ENCODE measurements at places on chromosomes 3 and 15. TPM values are rescaled to one million over a fixed set of nuclear protein-coding genes. Genes with fewer than 3 reads are reported as not detected.

The RTP1 gene
- not detected for total RNA-seq

The CLRN1 gene
- not detected for total RNA-seq

The TMC3 gene
- not detected for total RNA-seq

The GOLGA8T gene
- total RNA-seq = 0.72 TPM

The RHO gene
- not detected for total RNA-seq

The GPR62 gene
- not detected for total RNA-seq

The SPSB4 gene
- total RNA-seq = not detected

The NOX5 gene
- total RNA-seq = 0.08 TPM

The DISP2 gene
- 0.03 TPM for total RNA-seq

The C3orf52 gene
- total RNA-seq = 2.3 TPM

The C3orf49 gene
- not detected for total RNA-seq

DNA sequence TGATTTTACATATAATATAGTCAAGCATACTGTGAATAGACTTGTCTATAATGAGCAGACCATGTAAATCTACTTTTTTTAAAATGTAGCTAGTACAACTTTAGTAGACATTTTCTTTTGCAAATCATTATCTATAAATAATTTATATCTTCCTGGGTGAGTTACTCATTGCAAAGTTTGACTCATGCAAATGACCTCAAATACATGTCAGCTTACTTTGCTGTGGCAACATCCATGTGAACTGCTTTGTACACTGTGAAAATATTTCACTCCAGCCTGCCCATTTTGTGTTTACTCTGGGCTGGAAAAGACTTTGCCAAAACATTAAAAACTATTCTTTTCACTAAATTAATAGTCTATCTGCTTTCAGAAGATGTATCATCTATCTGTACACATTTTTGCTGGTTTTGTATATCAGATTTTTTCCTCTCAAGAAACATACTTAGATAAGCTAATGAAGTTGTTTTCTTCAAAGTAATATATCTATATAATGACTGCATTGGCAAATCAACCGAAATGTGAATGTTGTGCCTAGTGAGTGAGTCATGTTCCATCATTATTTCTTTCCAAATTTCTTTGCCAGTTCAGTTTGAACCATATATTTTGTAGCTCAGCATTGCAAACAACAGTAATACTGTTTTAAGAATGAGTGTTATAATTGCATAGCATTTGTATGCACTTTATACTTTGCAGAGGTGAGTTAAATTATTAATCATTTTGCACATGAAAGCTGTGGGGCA lies 26.5 kb downstream of the IGSF10 start:
- no peak overlapping the region for H3K27ac ChIP-seq
- H3K27me3 ChIP-seq = no peaks in the 10 kb centered on the region
- no peaks in the 10 kb centered on the region for H3K4me1 ChIP-seq
- H3K36me3 ChIP-seq = no peaks in the 10 kb centered on the region
- H3K4me3 ChIP-seq = no peak overlapping the region

DNA sequence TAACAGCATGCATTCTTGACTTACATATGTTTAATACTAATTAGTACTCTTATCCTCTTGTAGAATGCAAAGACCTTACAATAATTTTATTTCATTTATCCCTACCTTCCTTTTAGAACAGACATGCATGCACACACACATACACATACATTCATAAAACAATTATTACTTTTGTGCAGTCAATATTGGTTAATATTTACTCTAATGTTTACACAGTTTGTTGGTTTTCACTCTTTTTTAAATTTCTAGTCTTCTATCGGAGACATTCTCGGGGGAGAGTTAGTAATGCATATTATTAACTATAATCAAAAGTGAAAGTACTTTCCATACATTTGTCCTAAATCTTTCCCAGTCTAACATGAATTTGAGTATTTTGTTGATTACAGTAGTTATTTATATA lies 317.7 kb upstream of the DPH6 start:
- H3K27ac ChIP-seq = no peak overlapping the region
- H3K4me3 ChIP-seq = no peak overlapping the region
- no peaks in the 10 kb centered on the region for H3K27me3 ChIP-seq
- DNase-seq = no peak
- H3K4me1 ChIP-seq = no peaks in the 10 kb centered on the region

- no peaks in the 10 kb centered on the region for H3K36me3 ChIP-seq
- H3K27me3 ChIP-seq = no peaks in the 10 kb centered on the region
- DNase-seq = no peak
- H3K27ac ChIP-seq = no peak overlapping the region
- no peak overlapping the region for H3K4me3 ChIP-seq
- peaks cover 88% of the 10 kb centered on the region for H3K4me1 ChIP-seq
Measured at GRCh38 chr3:112467539-112467938, 31.7 kb downstream of the BTLA start.

- no peak overlapping the region for H3K4me3 ChIP-seq
- H3K27ac ChIP-seq = no peak overlapping the region
- H3K36me3 ChIP-seq = no peaks in the 10 kb centered on the region
- no peak for DNase-seq
- no peaks in the 10 kb centered on the region for H3K4me1 ChIP-seq
Measured at GRCh38 chr3:118817748-118818165, 216.9 kb downstream of the IGSF11 start.

DNA sequence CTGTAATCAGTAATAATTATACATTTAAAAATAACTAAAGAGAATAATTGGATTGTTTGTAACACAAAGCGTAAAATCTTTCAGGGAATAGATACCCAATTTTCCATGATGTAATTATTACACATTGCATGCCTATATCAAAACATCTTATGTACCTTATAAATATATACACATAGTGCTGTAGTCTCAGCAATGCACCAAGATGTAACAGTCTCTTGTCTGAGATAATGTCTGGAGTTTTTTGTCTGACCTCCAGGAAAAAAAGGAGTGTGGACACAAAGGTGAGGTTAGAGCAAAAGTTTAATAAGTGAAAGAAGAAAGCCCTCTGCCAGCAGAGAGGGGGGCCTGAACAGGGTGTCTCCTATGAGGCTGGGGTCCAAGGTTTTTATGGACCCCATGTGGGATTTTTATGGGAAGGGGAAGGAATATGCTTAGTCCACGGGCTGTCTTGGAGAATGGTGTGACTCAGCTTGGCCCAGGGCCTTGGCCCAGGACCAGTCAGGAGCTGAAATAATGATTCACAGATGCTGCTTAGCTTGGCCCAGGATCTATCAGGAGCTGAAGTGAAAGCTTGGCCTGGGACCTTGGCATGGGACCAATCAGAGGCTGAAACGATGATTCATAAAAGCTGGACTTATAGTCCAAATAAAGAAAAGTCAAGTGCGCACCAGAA lies 545.0 kb downstream of the ZPLD1 start:
- H3K27ac ChIP-seq = no peak overlapping the region
- no peaks in the 10 kb centered on the region for H3K27me3 ChIP-seq
- no peaks in the 10 kb centered on the region for H3K4me1 ChIP-seq
- no peaks in the 10 kb centered on the region for H3K36me3 ChIP-seq
- DNase-seq = no peak
- H3K4me3 ChIP-seq = no peak overlapping the region

DNA sequence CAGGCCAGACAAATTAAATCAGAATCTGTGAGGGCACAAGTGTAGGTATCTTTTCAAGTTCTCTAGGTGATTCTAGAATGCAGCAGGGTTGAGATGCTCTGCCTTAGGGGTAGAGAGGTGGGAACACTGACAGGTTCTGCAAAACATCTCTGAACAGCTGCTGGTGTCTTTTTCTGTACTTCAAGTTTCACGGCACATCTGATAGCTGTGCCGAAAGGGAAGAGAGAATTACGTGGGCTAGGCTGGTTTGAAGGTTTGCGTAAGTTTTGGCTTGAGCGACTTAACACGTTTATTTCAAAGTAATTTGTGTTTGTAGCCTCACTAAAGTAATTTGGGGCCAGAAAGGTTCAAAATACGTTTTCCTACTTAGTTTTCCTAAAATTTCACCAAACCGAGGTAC lies 22.5 kb downstream of the PXK start:
- DNase-seq = no peak
- no peak overlapping the region for H3K27ac ChIP-seq
- no peak overlapping the region for H3K4me3 ChIP-seq
- H3K4me1 ChIP-seq = peaks cover 6% of the 10 kb centered on the region
- H3K27me3 ChIP-seq = no peaks in the 10 kb centered on the region

- H3K36me3 ChIP-seq = no peaks in the 10 kb centered on the region
- no peak overlapping the region for H3K4me3 ChIP-seq
- no peaks in the 10 kb centered on the region for H3K27me3 ChIP-seq
- H3K4me1 ChIP-seq = peaks cover 100% of the 10 kb centered on the region
- DNase-seq = peak; percentile 68
- H3K27ac ChIP-seq = no peak overlapping the region
Measured at GRCh38 chr3:171251835-171252234, 208.4 kb downstream of the TNIK start.

DNA sequence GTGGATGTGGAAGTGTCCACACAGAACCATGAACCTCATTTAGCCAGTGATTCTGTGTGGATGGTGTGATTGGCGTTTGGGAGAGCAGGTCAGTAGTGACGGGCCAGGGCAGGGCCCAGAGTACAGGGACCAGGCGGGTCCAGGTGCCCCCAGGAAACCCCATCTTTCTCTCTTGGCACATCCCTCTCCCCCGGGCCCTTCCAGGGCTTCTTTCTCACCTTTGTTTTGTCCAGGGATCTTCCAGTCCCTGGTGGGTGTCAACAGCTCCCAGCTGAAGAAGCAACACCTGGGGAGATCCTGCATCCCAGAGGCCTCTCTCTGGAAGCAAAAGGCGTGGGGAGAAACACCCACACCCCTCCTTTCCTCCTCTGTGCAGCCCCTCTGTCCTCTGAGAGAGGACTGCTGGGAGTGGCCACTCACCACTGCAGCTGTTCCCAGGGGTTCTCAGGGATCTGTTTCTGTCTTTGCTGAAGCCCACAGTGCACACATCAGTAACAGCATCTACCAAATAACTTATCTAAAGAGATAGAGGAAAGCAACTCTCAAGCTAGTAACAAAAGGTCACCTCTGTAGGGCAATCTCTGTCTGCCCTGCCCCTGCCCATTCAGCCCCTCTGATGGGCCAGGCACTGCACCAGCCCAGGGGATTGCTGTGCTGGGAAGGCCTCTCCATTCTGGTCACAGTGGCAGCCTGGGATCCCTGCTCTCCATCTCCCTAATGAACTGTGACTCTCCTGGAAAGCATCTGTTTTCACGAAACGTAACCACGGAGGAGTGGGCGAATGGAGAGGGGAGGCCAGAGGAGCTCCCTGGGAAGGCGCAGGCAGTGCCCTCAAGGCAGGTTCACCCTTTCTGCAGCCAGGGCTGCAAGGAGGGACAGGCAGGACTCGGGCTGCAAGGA lies 98.3 kb upstream of the ALDH1A3 start:
- no peak overlapping the region for H3K27ac ChIP-seq
- no peak overlapping the region for H3K4me3 ChIP-seq
- H3K4me1 ChIP-seq = no peaks in the 10 kb centered on the region
- DNase-seq = no peak
- H3K36me3 ChIP-seq = no peaks in the 10 kb centered on the region

DNA sequence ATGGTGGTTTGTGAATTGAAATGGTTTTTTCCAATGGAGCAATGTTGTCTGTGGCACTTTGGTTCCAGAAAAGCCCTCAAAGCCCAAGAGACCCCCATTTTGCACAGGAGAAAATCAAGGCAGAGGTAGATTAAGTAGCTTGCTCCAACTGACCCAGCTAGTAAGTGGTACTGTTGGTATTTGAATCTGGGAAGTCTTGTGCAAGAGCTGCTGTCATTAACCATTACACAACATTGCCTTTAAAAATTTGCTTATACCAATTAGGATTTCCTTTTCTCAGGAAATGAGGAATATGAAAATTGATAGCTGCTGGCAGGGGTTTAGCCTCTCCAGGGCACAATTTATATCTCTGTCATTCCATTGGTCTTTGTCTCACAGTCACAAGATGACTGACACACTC lies 102.4 kb upstream of the UBE3A start:
- H3K36me3 ChIP-seq = no peaks in the 10 kb centered on the region
- no peak overlapping the region for H3K4me3 ChIP-seq
- H3K27ac ChIP-seq = no peak overlapping the region
- no peaks in the 10 kb centered on the region for H3K4me1 ChIP-seq
- DNase-seq = no peak

DNA sequence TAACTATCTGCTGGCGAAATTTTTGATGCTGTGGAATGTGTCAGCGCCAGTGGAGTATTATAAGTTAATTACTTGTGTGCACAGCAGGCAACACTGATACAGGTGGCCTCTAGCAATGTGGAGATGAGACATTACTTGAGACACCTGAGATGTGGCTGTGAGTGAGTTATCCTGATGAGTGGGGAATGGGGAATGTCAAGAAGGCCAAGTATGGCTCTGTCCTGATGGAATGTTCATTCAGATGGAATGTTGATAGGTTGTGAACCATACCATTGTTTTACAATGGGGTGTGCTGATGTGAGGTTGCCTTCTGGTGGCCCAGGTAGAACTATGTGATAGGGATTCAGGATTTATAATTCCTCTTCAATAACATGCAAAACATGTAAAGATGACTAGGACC lies 404.8 kb downstream of the PTPRG start:
- DNase-seq = no peak
- no peaks in the 10 kb centered on the region for H3K36me3 ChIP-seq
- no peaks in the 10 kb centered on the region for H3K4me1 ChIP-seq
- H3K27me3 ChIP-seq = no peaks in the 10 kb centered on the region
- no peak overlapping the region for H3K4me3 ChIP-seq

DNA sequence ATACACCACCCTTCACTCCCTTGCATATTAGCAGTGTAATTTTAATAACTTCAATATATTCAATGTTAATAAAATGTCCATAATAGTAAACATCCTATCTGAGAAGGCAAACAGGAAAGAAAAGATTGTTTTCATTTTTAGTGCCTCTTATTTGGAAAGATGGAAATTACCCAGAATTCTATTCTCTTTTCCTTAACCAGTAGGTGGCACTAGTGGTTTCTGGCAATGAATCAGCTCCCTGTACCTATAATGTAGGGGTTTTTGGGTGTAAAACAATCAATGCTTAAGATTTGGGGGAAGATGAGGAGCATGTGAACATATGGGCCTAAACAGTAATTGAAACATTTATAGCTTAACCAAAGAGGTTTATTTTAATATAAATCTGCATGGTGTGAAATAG lies 5.7 kb upstream of the SEMA6D start:
- no peaks in the 10 kb centered on the region for H3K27me3 ChIP-seq
- H3K36me3 ChIP-seq = no peaks in the 10 kb centered on the region
- no peaks in the 10 kb centered on the region for H3K4me1 ChIP-seq
- H3K4me3 ChIP-seq = no peak overlapping the region

DNA sequence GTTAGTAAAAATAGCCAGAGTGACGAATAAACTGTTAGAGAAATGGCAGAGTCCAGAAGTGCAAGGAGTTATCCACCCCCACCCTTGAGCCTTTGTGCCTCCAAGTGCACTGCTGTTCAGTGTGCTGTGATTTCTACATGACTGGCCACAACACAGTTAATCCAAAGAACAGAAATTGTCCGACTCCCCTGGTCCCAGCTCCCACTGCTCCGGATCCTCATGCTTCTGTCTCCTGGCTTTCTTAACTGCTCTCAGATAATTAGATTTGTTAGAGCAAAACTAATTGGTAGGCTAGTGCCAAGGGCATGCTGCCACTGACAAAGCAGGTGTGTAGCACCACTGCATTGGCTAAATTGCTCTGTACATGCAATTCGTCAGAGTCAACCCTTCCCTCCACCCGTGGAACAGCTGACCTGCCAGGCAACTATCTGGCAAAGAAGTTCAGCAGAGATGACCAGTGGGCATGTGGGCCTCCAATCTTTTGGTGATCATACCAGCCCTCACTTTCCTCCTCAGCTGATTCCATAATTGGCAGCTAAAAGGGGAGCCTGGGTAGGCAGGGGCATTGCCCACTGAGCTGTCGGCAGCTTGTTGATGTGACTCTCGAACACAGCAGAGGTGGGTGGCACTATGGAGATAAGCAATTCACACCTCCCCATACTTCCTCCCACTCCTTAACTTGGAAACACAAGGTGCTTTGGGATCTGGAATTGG lies 18.9 kb upstream of the ACAP2 start:
- H3K4me1 ChIP-seq = peaks cover 13% of the 10 kb centered on the region
- H3K4me3 ChIP-seq = no peak overlapping the region
- no peak overlapping the region for H3K27ac ChIP-seq

Measured in CD4-positive, alpha-beta memory T cell (primary cell).